ENCODE measurements at places on chromosomes 5 and 9. TPM values are rescaled to one million over a fixed set of nuclear protein-coding genes. Genes with fewer than 3 reads are reported as not detected.

The NTRK2 gene
- 2.2 TPM for total RNA-seq

The PDLIM4 gene
- total RNA-seq, result not detected

The PCDHB14 gene
- not detected for total RNA-seq

The SLC6A7 gene
- not detected for total RNA-seq

The C1QTNF3 gene
- total RNA-seq, result 3.3 TPM

The VLDLR gene
- total RNA-seq, result 17.3 TPM

The CTNND2 gene
- total RNA-seq, result not detected

The MLANA gene
- total RNA-seq, result not detected

The IL17B gene
- total RNA-seq, result not detected

The CFAP90 gene
- total RNA-seq, result not detected

The BTNL3 gene
- total RNA-seq, result not detected

The CCDC171 gene
- total RNA-seq, result 2.1 TPM

The FBP1 gene
- 0.40 TPM for total RNA-seq

The RECK gene
- total RNA-seq, result 7.4 TPM

The ALDH1A1 gene
- total RNA-seq, result not detected

The HSPB3 gene
- total RNA-seq, result not detected

DNA sequence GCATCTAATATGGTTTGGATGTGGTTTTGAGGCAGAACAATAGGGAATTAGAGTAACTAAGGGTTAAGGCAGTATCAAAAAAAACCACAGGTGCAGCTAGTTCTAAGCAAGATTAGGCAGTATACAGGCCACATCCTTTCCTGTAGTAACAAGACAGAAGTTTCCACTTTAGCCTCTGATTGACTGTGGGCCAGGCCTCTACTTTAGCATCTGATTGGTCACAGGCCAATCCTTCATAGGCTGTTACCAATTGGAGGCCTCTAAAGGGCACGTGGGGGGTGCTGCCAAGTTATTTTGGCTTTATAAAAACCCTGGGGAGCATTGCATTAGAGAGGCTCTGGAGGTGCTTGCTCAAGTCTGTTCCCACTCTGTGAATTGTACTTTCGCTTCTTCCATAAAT is 144.1 kb upstream of the ST8SIA4 start:
- no peak for DNase-seq

GRCh38 chr5:96569332-96569731 is 92.8 kb upstream of the CAST start:
- DNase-seq, result no peak

DNA sequence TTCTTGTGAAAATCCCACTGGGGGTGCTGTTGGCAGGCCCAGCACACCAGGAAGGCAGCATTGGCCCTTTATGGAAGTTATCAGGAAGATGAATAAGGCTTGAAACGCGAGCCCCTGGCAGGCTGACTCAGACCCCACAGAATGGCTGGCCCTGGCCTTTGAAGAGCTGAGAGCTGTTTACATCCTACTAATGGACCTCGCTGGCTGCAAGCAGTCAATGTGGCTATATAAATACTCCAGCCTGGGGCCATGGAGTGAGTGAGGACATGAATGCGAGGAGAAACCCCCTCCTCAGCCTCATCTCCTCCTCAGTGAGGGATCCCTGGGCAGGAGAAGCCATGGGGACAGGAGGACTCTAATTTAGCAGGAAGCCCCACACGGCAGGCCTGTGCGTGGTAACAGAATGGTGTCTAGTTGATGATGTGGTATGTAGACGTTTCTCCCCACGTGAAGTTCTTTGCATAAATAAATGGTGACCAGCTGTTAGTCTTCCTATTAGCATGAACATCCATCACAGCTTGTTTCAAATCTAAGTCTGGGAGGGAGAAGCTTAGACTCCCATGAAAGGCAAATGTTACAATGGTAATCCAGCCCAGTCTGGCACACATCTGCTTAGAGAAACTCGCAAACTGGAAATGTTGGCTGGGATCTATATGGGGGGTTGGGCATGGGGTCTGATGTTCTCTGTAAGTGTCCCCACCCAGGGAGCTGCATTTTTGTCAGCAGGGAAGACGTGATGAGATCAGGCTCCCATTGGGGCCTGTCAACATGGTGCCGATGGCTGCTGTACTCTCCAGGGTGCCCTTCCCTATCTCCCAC is 175.1 kb upstream of the PITX1 start:
- no peak for DNase-seq

- no peak for DNase-seq
Observed at GRCh38 chr9:38644601-38645000, 24.2 kb upstream of the ANKRD18A start.

DNA sequence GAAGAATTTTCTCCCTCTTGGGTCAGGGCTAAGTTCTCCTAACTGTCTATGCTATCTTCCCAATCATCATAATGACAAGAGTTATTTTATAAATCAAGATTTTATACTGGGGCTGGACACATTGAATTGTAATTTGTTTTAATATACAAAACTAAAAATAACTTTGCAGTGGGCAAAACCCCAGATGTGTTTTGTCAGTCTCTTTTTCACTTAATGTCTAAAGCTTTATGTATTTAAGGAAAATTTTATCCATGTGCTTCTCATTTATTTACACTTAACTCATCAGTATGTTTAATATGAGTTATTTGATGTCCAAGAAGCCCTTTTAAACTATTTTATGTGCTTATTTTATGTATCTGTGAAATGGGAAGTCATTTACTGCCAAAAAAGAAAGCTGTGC is 362.8 kb upstream of the ADAMTSL1 start:
- no peak for DNase-seq

GRCh38 chr5:169627551-169627950 is 9.5 kb upstream of the DOCK2 start:
- DNase-seq, result no peak

GRCh38 chr5:179806250-179807048 is at the start of gene MGAT4B:
Gene MGAT4B (minus strand): TSS chr5:179806866. CDS start chr5:179806583, 283 bp downstream.
- DNase-seq, result peak; percentile 75

GRCh38 chr5:3217771-3218495 is 377.7 kb upstream of the IRX1 start:
- DNase-seq, result no peak

- DNase-seq, result no peak
Observed at GRCh38 chr5:77963795-77964194, 187.7 kb upstream of the TBCA start.

DNA sequence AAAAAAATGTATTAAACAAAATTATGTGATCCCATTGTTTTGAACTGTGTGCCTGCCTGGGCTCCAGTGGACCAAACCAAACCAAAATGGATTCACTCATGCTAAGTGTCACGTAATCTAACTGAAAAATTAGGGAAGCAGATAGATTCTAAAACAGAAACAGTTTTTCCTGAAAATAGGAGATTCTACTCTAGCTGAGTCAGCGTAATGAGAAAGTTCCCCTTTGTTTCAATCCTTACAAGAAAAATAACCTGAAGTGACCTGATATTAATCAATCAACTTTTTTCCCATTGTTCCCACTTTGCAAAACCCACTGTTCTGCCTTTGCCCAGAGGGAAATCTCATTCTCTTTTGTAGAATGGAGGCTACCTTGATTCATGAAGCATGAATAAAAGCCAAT is 682.4 kb upstream of the CDH10 start:
- DNase-seq, result no peak

- DNase-seq, result no peak
Observed at GRCh38 chr5:180433032-180433422, 61.2 kb upstream of the CNOT6 start.

GRCh38 chr9:12774861-12775678 is at the start of gene LURAP1L:
Gene LURAP1L (plus strand): TSS chr9:12775020. CDS start chr9:12775716, 696 bp downstream.
- no peak for DNase-seq

GRCh38 chr5:178739452-178740180 is 9.2 kb upstream of the ZNF354A start:
- DNase-seq, result no peak

GRCh38 chr5:173108914-173109313 is 35.4 kb upstream of the BNIP1 start:
- DNase-seq, result no peak

GRCh38 chr5:2538169-2538568 is 213.3 kb downstream of the IRX2 start:
- DNase-seq, result no peak

GRCh38 chr9:109171926-109172325 is 4.9 kb upstream of the FRRS1L start:
- DNase-seq, result no peak

- DNase-seq, result no peak
Observed at GRCh38 chr9:117224695-117225094, 190.2 kb downstream of the ASTN2 start.

GRCh38 chr9:1018121-1018520 is 32.0 kb upstream of the DMRT2 start:
- no peak for DNase-seq

DNA sequence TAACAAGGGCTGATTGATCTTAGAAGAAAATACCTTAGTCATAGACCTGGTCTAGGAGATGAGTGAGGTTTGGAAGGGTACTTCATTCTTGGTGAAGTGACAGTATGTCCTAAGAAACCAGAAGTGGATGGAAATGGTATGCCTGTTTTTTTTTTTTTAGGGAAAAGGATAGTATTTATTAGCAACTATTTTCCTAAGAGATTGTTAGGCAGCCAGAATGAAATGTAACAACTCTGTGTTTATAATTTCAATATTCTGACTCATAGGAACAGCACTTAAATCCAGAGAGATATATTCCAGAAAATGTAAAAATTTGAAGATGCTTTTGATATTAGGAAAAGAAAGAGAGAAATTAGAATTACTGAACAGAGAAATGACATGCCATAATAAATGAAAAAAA is 21.2 kb upstream of the ARL14EPL start:
- no peak for DNase-seq

- DNase-seq, result no peak
Observed at GRCh38 chr5:147645197-147645596, 135.3 kb upstream of the DPYSL3 start.

DNA sequence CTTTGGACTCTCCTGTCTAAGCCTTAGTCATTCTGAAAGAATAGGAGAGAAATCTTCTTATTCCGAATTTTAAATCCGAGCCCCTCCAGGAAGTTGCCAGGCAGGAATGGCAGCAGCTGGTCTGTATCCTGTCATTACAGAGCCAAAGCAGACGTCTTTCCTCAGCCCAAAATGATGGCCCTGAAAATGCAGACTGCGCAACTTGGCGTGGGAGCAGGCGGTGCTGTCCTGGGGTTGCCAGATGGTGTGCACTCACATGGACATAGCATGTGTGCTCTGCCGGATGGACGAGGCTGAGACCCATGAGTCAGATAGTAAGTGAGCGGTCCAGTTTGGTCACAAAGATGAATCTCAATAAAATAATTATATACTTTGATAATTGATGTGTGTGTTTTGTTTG is 410.4 kb downstream of the KCTD16 start:
- DNase-seq, result no peak

DNA sequence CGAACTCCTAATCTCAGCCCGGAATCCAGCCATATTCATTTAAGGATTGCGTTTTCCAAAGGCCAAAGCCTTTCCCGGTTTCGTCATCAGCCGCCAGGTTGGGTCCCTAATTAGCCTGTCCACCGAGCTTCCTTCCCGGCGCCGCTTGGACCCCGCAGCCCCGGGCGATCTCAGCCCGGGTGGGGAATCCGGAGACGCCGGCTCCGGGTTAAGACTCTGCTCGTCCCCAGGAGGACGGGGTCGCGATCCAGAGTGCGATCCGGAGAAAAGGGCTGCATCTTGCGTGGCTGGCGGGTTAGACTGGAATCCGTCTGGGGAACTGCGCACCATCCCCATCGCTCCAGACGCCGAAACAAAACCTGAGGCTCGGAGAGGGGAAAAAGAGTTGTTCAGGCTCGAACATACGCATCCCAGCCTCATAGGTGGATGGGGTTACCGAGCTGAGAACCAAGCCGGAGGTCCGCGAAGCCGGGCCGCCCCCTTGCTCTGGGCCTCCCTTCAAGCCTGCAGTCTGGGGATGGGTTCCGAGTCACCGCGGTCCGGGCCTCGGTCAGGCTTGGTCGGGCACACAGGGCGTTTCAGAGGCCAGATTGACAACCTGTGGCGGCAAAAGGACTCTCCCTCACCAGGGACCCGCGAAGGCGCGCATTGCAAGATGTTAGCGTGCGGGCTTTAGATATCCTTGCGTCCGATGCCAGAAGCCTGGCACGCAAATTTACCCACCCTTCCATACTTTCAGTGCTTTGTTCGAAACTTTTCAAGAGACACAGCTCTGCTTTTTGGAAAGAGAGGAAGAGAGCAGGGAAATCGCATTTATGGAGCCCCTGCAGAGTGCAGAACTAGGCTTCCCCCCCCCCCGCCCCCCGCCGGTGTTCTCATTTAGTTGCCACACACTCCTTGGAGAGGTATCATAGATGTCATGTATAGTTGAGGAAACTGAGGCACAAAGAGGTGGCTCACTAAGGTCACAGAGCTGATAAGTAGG is 7.9 kb downstream of the MSX2 start:
- no peak for DNase-seq

- DNase-seq, result no peak
Observed at GRCh38 chr5:80195837-80196400, 59.9 kb downstream of the SERINC5 start.

GRCh38 chr5:61004448-61004847 is 59.4 kb downstream of the NDUFAF2 start:
- DNase-seq, result no peak

DNA sequence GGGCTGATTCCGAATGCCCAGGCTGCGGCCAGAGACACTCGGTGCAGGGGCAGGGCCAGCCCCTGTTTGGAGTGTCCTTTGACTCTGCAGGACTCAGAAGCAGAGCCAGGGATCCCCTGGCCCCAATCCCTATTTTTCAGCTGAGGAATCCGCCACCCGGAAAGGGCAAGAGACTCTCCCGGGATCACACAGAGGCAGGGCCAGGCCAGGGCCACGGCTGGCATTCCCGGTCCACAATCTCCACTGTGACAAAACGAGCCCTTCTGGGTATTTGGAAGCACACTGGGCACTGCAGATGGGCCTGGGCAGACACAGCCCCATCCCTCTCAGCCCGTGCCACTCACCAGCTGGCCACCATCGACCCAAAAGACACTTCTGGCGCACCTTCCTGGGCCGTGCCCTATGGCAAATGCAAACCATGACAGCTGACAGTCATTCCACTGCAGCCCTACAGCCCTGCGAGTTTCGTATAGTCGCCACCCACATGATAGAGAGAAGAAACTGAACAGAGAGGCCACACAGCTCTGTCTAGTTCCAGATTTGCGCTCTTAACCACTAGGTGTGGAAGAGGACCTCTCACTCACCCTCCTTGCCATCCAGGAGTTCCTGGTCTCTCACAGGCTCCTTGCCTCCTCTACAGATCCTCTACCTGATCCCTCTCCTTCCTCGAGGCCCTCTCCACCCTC is 13.3 kb downstream of the NR5A1 start:
- DNase-seq, result no peak
